ENCODE measurements at places on chromosomes 4 and X.

DNA sequence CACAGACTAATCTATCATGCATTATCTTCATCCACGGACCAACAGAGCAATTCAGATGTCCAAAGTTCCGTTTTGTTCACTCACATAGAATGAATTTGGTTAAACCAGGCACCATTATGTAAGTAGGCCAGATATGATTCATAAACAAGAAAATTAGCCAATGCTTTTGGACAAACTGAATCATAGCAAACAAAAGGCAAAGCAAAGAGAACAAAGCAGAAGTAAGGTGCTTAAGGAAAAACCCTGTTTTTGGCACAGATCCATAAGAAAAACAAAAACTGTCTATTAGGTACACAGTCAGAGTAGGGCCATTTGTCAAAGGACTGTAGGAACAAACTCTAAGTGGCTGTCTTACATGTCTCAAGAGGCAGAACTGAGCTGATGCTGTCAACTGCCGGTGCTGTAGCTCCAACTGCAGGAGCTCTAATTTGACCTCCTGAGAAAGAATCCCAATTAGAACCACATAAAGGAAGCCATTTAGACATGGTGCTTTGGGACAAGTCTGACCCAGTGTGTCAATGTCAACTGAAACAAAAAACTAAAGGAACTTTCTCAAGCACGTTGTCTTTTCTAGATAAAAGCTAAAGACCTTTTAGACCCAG, 146.7 kb downstream of the COL25A1 start:
- no peak for DNase-seq

GRCh38 chr4:72507167-72507566, 61.9 kb downstream of the ADAMTS3 start:
- no peak for DNase-seq

- DNase-seq, result no peak
These were observed 76.0 kb downstream of the ZAR1 start for GRCh38 chr4:48566034-48566384.

DNA sequence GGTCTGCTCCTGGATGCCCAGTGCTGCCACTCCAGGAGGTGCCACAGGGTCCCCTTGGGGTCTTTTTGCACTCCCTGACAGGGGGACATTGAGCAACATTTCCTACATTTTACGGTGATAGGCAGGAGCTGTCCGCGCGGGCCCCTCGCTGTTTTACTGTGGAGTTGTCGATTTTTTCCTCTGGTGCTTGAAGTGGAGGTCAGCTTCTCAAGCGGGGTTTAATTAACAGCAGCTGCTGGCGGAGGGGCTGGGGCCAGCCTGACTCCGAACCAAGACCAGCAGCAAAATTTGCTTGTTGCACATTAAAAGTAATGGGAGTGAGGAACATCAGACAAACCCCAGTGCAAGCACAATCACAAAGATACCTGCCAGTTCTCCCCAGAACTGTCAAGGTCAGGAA, 13.2 kb upstream of the SH3TC1 start:
- DNase-seq, result no peak

DNA sequence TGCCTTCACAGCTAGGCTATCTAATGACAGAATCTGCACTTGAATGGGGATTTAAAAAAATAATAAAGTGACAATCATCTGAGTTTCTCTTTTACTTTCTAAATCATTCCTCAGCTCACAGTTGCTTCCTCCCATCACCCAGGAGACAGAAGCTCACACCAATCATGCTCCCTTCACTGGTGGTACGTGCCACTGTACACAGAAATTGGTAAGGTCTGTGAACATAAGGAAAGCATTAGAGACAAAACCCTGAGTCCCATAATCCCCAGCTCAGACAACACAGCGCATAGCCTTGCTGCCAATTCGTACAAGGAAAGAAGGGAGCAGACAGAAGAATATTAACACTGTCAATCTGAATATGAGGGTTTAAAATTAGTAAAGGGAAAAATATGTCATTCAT, 133.1 kb downstream of the IDS start:
- peak; percentile 22 for DNase-seq

DNA sequence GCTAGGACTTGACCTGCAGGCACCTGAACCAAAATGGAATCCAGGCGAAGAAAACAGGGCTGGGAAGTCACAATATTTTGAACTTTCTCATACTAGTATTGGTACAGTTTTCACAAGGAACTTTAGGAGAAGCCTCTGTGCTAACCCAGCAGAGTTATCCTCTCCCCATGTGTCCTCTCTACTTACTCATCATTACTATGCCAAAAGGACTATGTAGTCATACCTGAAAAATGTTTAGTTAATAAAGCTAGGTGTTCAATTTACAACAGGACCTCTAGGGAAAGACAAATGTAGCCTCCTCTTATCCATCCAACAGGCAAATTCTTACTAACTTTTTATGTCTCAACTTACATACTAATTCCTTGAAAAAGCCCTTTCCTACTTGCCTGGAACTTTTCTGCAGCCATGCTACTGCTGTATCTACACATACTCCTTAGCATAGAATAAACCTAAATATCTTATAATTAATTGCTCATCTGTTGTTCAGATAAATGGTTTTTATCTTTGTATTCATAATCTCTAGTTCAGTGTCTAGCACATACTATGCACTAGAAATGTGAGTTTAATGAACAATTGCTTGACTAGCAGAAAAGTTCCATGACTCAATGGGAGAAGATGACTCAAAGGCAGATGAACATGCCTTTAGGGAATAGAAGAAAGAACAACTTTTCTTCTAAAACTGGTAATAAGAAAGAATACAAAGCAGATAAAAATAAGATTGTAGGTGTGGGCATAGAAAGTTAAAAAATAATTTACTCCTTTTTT, 215.5 kb upstream of the VEGFC start:
- DNase-seq, result no peak

GRCh38 chr4:83890816-83891215, 354.9 kb downstream of the GPAT3 start:
- no peak for DNase-seq

- DNase-seq, result no peak
These were observed 123.8 kb downstream of the RPS6KA6 start for GRCh38 chrX:84064164-84064563.

- DNase-seq, result peak; percentile 72
These were observed at the start of gene HERC6 for GRCh38 chr4:88378691-88379559. Gene HERC6, plus strand, starts transcription at chr4:88378852. Its CDS starts 70 bp downstream, at chr4:88378922.

DNA sequence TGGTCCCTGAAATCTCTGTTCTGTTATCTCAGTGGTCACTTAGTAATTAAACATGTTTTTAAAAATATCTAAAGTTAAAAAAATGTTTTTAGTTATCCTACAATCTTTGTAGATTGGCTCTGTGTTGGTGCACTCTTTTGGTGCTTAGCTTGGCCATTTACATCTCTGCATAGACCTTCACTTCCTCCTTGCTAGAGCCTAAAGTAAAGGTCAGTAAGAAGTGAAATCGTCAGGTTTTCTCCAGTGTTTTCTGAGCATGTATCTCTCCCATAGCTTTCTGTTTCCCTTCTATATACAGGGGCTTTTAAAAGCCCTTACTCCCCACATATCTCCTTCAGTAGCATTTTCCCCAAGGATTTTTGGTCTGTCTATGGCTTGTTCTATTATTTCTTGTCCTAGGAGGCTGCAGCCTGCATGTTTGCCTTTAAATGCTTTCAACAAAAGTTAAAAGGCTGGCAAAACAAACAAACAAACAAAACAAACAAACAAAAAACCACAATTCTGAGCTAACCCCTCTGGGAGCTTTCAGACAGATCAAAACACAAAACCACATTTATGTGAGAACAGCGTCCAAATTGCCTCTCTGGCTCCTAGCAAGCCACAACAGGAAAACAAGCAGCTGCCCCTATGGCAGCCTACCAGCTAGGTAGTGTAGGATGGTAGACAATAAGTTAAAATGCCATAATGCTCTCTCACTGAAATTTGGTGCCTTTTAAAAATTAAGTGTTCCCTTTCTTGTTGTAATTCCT, 27.3 kb upstream of the GPRASP2 start:
- DNase-seq, result no peak

DNA sequence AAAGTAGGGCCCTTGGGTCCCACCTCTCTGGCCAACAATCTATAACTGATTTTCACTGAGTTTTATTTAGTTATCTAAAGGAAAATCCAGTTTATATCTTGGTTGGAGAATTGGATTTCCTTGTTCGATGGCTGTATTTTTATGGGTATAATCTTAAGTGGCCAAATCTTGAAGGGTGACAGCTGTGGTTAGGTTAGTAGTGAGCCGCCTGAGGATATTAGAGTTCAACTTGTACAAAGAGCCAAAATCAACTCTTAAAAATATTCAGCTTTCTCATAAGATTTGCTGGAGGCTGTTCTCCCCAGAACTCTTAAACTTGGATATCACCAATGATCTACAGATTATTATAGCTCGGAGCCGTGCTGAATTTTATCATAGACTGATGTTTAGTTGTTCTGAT, 54.6 kb upstream of the UNC5C start:
- DNase-seq, result no peak

GRCh38 chrX:120310861-120311726, at the start of gene TMEM255A:
Gene TMEM255A, minus strand, starts transcription at chrX:120311461. Its CDS starts 152 bp downstream, at chrX:120311309.
- peak; percentile 9 for DNase-seq

GRCh38 chrX:37871626-37872302, 24.4 kb upstream of the DYNLT3 start:
- DNase-seq, result no peak

DNA sequence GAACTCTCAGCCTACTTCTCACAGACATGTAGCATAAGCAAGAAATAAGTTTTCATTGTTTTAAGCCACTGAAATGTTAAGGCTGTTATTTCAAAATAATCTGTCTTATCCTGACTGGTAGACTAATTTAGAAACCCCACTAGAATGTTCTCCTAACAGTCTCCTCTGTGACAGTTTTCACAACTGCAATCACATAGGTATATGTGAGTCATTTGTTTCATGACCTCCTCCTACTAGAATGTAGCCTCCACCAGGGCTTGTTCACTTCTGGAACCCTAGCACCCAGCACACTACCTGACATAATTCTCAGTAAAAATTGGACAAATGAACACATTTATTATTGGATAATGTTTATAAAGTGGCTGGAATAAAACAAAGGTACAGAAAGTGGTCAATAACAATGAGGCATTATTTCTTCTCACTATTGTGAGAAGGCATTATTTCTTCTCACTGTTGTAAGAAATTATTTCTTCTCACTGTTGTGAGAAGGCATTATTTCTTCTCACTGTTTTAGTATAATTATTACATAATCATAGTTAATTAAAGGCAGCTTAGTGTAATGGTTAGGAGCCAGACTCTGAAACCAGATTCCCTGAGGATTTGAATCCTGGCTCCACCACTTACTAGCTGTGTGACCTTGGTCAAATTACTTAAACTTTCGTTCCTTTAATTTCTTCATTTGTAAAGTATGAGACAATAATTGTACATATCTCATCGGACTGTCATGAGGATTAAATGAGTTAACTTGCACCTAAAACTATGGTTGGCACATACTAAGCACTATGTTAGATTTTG, 251.5 kb downstream of the RASL11B start:
- DNase-seq, result no peak

- DNase-seq, result no peak
These were observed 132.6 kb upstream of the RPS6KA6 start for GRCh38 chrX:84320614-84321013.

GRCh38 chrX:149961572-149961971, 23.3 kb upstream of the EOLA2 start:
- no peak for DNase-seq

GRCh38 chrX:28016823-28017222, 35.6 kb upstream of the DCAF8L1 start:
- DNase-seq, result no peak

- peak; percentile 90 for DNase-seq
These were observed 2.3 kb downstream of the DUSP9 start for GRCh38 chrX:153649178-153649914.

GRCh38 chr4:153722036-153722435, 37.8 kb downstream of the RNF175 start:
- DNase-seq, result no peak

- peak; percentile 49 for DNase-seq
These were observed 89.8 kb downstream of the EMCN start for GRCh38 chr4:100428051-100428450.

GRCh38 chr4:30904215-30904555, 184.0 kb downstream of the PCDH7 start:
- DNase-seq, result no peak

- no peak for DNase-seq
These were observed 363.8 kb upstream of the FTHL17 start for GRCh38 chrX:31435592-31435991.

- DNase-seq, result no peak
These were observed 572 bp upstream of the SMPX start for GRCh38 chrX:21758488-21758887.

DNA sequence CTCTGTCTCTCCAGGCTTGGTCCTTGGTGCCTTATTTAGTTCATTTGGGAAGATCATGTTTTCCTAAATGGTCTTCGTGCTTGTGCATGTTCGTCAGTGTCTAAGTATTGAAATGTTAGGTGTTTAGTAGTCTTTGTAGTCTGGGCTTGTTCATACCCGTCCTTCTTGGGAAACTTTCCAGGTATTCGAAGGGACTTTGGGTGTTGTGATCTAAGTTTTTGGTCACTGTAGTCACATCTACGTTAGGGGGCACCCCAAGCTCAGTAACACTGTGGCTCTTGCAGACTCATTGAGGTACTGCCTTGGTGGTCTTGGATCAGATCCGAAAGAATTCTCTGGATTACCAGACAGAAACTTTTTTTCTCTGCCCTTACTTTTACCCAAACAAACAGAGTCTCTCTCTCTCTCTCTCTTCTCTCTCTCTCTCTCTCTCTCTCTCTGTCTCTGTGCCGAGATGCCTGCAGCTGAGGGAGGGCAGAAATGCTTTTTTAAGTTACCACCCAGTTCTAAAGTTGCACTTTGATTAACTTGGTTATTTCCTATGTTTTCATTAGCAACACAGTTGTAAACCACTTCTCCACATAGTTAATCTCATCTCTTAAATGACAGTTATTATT, 67.6 kb upstream of the SLC7A3 start:
- DNase-seq, result peak; percentile 34

DNA sequence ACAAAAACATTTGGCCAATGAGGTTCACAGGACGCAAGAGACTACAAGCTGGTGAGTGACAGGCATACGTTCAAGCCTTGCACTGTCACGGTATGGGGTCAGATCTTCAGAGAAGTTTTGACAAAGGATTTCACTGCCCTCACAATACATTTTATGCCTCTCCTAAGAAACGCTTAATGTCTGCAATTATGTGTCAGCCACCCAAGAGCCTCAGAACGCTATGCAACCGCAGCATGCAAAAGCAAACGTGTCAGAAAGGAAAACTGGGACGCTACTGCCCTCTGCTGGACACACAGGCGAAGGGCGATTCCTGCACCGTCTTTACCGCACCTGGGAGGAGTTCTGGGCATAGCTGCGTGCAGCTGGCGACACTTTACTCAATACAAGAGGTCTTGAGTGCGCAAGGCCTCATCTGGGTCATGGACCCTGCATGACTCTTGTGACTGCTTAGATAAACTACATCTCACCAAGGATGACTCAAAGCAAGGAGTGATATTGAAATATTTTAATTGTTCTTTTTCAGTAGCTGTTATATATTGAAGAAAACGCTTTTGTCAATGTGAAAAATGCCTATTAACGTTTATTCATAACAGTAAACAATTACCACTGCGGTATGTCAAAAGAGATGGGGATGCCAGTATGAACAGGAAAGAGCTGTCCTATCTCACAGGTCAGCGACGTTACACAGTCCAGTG, 147.6 kb upstream of the FRG1 start:
- peak; percentile 67 for DNase-seq
